ENCODE measurements at places on chromosomes 13 and 19.
A peak's percentile ranks its signal among the peaks of the same experiment; 100 is the strongest.

DNA sequence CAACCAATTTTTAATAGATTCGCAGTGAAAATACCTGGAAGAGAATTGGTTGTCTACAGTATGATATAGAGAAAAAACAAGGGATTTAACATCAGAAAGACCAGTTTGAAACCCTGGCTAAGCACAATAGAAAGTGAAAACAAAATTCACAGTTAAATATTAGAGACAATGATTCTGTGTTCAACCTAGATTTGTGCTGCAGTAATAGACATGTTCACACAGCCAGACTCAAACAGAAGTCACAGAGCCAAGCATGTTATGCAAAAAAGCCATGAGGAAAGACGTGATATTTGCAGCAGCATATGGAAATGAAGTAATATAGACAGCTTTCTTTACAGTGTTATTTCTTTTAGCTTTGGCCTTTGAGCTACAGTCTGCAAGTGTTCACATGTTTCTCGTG is 48.1 kb downstream of the SCEL start:
- no peak overlapping the region for H3K4me3 ChIP-seq
- DNase-seq, result no peak
- no peaks in the 10 kb centered on the region for H3K4me1 ChIP-seq
- no peaks in the 10 kb centered on the region for H3K27me3 ChIP-seq
- no peaks in the 10 kb centered on the region for H3K36me3 ChIP-seq
- no peak overlapping the region for H3K27ac ChIP-seq

GRCh38 chr19:33298146-33298911 is 4.0 kb downstream of the CEBPA start:
- no peak overlapping the region for H3K27ac ChIP-seq
- peaks cover 25% of the 10 kb centered on the region for H3K4me1 ChIP-seq
- H3K27me3 ChIP-seq, result no peaks in the 10 kb centered on the region
- DNase-seq, result no peak
- no peaks in the 10 kb centered on the region for H3K36me3 ChIP-seq
- H3K4me3 ChIP-seq, result no peak overlapping the region

GRCh38 chr19:35740423-35741202 is 1.6 kb downstream of the IGFLR1 start:
- peak; percentile 96 for DNase-seq
- H3K36me3 ChIP-seq, result peaks cover 27% of the 10 kb centered on the region
- H3K27ac ChIP-seq, result peak overlapping the region; percentile 80
- no peaks in the 10 kb centered on the region for H3K27me3 ChIP-seq
- H3K4me3 ChIP-seq, result peak overlapping the region; percentile 84

DNA sequence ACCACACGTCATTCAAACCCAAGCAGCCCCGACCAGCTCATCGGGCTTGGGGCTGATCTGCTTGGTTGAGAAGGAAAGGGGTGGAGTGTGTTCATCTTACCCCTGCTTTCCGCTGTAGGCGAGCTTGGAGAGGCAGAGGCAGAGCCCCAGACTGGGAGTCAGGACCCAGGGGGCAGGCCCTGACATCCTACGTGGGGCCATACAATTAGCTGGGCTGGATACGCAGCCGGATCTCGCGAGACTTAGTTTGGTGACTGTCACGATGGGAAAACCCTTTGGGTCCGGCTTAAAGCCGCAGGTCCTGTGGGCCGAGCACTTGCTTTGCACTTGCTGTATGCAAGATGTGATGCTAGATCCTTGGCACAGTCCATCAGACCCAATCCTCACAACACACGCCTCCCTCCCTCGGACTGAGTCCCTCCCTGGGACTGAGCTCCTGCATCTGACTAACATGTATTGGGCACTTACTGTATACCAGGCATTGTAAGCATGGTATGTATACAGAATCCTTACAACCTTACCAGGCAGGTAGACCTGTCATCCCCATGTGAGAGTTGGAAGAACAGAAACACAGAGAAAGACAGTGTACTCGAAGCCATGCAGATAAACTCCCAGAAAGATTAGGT is 3.7 kb downstream of the CEACAM16 start:
- no peak for DNase-seq
- no peak overlapping the region for H3K27ac ChIP-seq
- no peaks in the 10 kb centered on the region for H3K4me1 ChIP-seq
- H3K36me3 ChIP-seq, result no peaks in the 10 kb centered on the region
- no peak overlapping the region for H3K4me3 ChIP-seq

GRCh38 chr19:5949792-5950305 is 28.1 kb downstream of the RANBP3 start:
- no peaks in the 10 kb centered on the region for H3K27me3 ChIP-seq
- no peak overlapping the region for H3K27ac ChIP-seq
- no peak overlapping the region for H3K4me3 ChIP-seq
- DNase-seq, result no peak
- no peaks in the 10 kb centered on the region for H3K36me3 ChIP-seq

Measured in thoracic aorta (tissue), 2 donors.